ENCODE measurements at places on chromosomes 3 and 15. TPM values are rescaled to one million over a fixed set of nuclear protein-coding genes. Genes with fewer than 3 reads are reported as not detected.

RBPMS2 gene
- 16.9 TPM for total RNA-seq

B3GALNT1 gene
- total RNA-seq, result 22.3 TPM

UCN2 gene
- 1.5 TPM for total RNA-seq

ST8SIA2 gene
- total RNA-seq, result not detected

IL17RB gene
- total RNA-seq, result 0.65 TPM

A4GNT gene
- not detected for total RNA-seq

KBTBD13 gene
- total RNA-seq, result 0.18 TPM

HHATL gene
- total RNA-seq, result 0.73 TPM

GOLGA6D gene
- not detected for total RNA-seq

ADAMTSL3 gene
- 9.7 TPM for total RNA-seq

CKMT1A gene
- 32.8 TPM for total RNA-seq

DZIP1L gene
- total RNA-seq, result 32.7 TPM

ARL14 gene
- total RNA-seq, result 2.9 TPM

WNT5A gene
- 152 TPM for total RNA-seq

MORC1 gene
- total RNA-seq, result not detected

RAB5A gene
- 75.6 TPM for total RNA-seq

SYNPR gene
- not detected for total RNA-seq

Measured in ureter (tissue), 1 donor.